ENCODE measurements at places on chromosomes 5 and 9.
A peak's percentile ranks its signal among the peaks of the same experiment; 100 is the strongest.

DNA sequence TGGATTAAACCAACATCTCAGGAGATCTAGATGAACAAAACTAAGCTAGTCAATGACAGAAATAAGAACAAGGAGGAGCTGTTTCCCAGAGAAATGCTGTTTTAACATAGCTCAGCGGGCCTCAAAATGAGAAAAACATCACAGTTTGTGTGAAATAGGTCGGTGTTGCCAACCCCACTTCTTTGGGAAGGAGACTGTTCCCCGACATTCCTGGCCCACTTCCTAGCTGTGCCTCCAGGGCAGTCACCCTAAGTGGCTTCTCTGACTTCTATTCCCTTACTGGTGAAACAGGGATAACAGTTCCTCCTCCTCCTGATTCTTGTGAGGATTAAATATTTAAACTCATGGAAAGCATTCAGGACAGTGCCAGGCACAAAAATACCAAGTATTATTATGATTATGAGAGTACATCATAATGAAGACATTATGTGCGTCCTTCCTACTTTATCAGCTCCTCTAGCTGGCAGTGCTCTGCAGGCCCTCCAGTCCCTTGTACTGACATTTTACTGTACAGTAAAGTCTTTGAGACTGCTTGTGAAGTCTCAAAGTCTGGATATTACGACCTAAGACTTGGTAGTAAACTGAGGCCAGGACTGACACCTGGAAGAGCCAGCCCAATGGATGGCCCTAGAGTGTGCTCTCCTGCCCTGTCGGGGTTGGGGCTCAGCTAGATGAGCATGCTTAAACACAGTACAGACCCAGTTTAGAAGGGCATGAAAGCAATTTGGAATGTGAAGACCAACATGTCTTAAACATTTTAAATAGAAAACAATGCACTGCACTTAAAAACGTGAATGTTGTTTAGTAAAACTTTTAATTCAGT lies 7.3 kb downstream of the ISCA1 start:
- no peak for DNase-seq

DNA sequence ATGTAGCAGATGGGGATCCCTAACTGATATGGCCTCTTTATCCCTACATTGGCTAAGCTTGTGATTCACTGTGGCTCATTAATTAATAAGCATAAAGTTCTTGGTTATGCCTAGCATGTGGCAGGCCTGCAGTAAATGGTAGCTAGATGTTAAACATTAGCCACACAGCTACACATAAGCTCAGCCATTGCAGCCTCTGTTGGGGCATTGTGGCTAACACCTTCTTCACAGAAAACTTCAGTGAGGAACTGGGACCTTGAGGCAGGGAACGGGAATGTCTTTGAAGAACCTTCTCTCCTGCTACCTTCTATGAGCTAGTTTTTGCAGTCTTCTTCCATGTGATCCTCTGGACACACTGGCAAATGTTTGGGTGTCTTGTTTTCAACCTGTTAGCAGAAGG lies 338.2 kb downstream of the NTRK2 start:
- no peak for DNase-seq

- DNase-seq = peak; percentile 32
Observed at GRCh38 chr5:128154943-128155342, 71.4 kb downstream of the SLC12A2 start.

DNA sequence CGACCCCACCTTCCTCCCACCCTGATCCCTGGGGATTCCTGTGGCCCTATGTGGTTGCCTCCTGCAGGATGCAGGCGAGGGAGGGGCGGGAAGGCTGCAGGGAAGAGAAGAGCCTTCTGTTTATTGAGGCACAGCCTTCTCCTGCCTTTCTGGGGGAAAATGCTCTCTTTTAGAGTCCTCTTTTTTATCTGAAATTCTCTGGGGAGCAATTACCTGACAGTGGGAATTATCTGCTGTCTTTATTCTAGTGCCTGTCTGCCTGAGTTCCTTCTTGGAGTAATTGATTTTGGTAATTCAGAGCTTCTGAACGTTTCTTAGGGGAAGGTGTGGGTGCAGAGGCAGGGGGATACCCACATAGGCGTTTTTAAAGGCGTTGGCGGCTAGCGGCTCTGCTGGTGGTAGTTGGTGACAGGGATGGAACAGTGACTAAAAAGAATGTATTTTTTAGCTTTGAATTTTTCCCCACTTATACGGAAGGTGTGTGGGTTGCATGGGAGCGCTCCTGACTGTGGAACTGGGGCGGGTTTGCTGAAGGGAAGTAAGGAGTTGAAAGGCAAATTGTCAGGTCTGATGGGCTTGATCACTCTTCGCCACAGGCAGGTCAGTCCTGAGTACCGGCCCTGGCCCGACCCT lies 35.2 kb upstream of the DAB2IP start:
- no peak for DNase-seq

GRCh38 chr9:28696960-28697359 lies 1123.7 kb upstream of the C9orf72 start:
- DNase-seq = peak; percentile 15

GRCh38 chr9:120893611-120894307 lies 16.8 kb upstream of the PHF19 start:
- no peak for DNase-seq

DNA sequence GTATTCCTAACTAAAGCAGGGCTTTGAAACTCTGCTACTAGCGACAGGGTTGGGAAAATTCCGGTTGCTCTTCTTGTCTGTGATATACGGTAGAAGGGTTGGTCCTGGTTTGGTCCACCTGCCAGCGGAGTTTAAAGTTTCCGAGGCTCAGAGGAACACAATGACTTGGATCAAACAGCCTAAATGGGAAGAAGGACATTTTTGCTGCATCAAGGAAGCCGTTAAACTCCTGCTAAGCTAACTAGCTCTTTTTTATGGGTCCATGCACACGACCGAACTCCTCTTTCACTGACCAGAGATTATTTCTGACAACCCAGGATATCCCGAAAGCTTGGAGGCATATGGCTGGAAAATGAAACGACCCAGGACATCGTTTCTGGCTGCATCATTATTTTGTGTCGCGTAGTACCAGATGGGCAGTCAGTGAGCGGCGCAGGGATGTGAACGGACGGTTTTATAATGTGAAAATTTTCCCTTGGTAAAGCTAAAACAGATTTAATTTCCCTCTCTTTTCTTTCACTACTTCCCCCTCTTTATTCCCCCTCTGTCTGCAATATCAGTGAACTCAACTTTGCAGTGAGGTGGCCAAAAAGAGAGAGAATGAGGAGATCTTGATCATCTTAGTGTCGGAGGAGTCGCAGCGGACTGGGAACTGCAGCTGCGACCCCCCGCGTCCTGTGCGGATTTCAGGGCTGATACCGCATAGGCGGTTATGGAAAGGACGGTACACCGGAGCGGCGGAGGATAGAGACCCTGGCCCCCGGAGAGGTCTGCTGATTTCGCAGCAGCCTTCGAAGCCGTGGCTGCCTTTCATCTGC lies at the start of gene LURAP1L:
LURAP1L (plus strand) TSS at position 160 of the 818 bp plus-strand sequence. CDS start 696 bp downstream, outside the sequence.
- DNase-seq = peak; percentile 59

GRCh38 chr5:163695830-163696578 lies 190.6 kb downstream of the MAT2B start:
- DNase-seq = peak; percentile 50

GRCh38 chr5:65774346-65774745 lies 52.3 kb downstream of the NLN start:
- DNase-seq = no peak

GRCh38 chr9:99748676-99749075 lies 73.0 kb upstream of the NR4A3 start:
- no peak for DNase-seq

GRCh38 chr9:132099741-132100407 lies 20.2 kb upstream of the MED27 start:
- peak; percentile 47 for DNase-seq

DNA sequence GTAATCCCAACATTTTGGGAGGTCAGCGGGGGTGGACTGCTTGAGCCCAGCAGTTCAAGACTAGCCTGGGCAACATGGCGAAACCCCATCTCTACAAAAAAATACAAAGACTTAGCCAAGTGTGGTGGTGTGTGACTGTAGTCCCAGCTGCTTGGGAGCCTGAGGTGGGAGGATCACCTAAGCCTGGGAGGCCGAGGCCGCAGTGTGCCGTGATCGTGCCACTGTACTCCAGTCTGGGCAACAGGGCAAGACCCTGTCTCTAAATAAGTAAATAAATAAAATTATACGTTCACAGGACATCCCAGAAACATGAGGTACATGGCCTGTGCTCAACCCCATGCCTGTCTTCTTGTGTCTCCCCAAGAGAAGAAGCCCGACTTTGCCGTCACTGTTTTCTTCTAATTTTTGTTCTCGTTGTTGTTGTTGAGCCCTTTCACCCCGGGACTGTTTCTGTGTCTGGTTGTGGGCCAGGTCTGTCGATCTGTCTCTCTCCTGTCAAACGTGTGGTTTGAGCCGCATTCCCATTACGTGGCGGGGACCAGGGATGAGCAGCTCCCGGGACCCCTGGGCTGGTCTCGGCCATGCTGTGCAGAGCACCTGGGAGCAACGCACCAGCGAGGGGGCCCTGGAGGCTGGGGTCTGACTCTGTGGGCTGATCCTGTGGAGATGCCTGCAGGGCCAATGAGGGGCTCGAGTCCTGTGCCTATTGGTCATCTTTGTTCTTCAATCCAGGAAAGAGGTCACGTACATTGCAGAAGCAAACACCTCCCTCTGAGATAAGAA lies 32.2 kb downstream of the NACC2 start:
- peak; percentile 9 for DNase-seq

GRCh38 chr9:121786543-121786948 lies 135.1 kb downstream of the DAB2IP start:
- no peak for DNase-seq

DNA sequence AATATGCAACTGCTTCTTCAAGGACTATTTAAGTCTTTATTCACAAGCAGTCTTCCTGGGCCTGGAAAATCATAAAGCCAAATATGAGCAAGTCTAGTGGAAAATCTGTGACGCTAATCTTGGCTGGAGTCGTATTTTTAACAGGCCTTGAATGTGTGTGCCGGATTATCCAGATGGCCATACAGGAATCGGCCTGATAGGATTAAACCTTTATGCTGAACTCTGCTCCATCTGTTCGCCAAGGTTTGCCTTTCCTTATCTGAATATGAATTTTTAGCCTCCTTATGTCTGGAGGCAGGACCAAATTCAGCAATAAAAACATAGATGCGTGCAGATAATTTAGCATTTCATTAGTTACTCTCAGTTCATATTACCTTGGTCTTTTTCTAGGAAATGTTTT lies 294.5 kb downstream of the EBF1 start:
- DNase-seq = peak; percentile 22

DNA sequence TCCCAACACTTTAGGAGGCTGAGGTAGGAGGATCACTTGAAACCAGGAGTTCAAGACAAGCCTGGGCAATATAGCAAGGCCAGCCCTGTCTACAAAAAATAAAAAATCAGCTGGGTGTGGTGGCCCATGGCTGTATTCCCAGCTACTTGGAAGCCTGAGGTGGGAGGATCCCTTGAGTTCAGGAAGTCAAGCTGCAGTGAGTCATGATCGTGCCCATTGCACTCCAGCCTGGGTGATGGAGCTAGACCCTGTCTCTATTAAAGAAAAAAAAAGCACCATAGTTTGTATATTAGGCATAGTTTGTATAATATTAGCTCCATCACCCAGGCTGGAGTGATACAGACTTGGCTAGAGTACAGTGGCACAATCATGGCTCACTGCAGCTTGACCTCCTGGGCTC lies 9.6 kb upstream of the NME5 start:
- DNase-seq = no peak

DNA sequence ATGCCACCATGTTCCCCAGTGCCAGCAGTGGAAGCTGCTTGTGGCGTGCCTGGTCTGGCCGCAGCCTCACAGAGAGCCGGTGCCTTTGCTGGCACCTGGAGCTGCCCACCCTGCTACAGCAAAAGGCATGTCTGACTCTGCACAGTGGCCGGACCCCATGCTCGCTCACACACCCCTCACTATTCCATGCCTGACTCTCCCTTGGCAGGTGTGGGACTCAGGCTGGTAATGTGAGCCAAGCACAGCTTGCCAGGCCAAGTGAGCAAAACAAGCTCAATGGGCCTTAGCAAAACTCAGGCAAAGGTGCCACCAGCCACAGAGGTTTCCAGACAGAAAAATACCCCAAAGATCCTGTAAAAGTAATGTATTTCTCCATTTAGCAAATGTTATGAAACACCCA lies 15.5 kb downstream of the GNA14 start:
- DNase-seq = no peak

DNA sequence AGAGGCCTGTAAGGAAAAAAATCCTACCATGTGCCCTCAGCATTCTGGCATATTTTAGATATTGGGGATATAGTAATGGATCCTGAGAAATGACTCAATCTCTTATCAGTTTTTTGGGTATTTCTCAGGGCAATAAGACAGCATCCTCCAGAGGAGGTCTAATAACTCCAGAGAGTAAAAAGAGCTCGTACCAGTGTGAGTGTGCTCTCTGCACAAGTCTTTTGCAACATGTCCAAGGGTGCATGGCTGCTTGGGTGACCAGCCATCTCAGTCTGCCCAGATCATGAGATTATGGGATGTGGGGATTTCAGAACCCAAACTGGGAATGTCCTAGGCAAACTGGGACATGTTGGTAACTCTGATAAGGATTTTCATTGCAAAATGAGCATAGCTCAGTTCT lies 15.3 kb downstream of the ASPN start:
- no peak for DNase-seq

Data from SK-N-SH (cell line).